Stimulated activated CD8-positive, alpha-beta memory T cell treated with anti-CD3 and anti-CD28 coated beads, Interleukin-15, amount 100 ng/mL, for 24 hours (primary cell): ENCODE measurements at places on chromosomes 5 and 9.

DNA sequence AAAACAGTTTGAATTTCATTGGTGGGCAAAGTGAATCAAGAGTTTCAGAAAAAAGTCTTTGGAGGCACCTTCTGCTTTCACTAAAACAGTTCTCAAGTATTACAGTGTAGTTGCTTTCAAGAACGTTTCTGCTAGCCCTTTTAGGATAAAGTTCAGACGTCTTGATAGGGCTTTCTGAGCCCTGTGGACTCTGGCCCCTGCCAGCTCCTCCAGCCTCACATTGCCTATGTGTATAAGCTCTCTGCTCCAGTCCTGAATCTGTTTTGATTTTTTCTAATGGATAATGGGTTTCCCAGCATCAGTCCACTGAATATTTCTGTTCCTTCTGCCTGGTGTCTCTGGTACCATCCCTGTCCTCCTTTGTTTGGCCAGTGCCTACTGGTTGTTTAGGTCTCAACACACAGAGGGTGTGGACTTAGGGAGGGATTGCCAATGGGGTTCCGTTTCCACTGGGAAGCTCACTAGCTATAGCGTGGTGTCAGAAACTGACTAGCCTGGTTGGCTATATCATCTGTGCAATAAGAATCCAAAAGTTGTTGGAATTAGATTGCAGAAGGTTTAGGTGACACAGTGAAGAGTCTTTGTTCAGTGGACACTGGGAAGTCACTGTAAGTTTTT, 26.4 kb downstream of the ARHGAP26 start:
- DNase-seq = no peak

- no peak for DNase-seq
Observed at GRCh38 chr9:107707428-107707837, 217.9 kb upstream of the KLF4 start.

DNA sequence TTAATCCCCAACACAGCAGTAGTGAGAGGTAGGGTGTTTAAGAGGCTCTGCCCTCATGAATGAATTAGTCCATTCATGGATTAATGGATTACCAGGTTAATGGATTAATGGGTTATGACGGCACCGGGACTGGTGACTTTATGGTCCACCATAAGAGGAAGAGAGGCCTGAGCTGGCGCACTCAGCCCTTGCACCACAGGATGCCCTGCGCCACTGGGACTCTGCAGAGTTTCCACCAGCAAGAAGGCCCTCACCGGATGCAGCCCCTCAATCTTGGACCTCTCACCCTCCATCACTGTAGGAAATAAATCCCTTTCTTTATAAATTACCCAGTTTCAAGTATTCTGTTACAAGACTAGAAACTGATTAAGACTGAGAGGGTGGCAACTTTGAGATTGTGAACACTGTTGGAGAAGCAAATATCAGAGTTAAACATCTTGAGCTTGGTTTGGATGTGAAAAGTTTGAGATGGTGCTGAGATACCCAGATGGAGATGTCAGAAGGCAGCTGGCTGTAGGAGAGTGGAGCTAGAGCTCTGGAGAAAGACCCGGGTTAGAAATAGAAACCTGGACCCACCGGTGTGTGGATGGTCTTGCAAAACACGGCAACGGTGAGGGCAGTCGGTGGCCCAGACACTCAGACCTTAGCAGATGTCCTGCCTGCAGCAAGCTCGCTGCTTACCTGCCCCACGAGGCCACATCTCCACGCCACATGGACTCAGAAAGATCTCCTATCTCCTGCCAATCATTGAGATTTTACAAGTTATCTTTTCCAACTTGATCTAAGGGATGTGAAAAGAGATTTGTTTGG, 98.8 kb downstream of the HSD17B3 start:
- no peak for DNase-seq

- no peak for DNase-seq
Observed at GRCh38 chr5:59732301-59732700, 161.2 kb downstream of the PDE4D start.

- DNase-seq = no peak
Observed at GRCh38 chr5:51465165-51465564, 81.9 kb downstream of the ISL1 start.

GRCh38 chr9:127177231-127177630, 54.8 kb upstream of the ANGPTL2 start:
- DNase-seq = no peak

- no peak for DNase-seq
Observed at GRCh38 chr9:115674091-115674490, 479.5 kb upstream of the PAPPA start.

DNA sequence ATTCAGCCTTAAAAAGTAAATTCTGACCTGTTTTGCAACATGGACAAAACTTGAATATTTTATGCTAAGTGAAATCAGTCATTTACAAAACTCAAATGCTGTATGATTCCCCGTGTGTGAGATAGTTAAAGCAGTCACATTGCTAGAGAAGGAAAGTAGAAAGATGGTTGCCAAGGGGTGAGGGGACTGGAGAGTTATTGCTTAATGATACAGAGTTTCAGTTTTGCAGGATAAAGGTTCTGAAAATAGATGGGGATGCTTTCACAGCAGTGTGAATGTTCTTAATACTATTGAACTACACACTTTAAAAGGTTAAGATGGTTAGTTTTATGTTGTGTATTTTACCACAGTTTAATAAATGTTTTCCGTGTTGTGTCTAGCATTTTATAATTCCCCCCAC, 51.2 kb downstream of the SGCD start:
- DNase-seq = no peak

DNA sequence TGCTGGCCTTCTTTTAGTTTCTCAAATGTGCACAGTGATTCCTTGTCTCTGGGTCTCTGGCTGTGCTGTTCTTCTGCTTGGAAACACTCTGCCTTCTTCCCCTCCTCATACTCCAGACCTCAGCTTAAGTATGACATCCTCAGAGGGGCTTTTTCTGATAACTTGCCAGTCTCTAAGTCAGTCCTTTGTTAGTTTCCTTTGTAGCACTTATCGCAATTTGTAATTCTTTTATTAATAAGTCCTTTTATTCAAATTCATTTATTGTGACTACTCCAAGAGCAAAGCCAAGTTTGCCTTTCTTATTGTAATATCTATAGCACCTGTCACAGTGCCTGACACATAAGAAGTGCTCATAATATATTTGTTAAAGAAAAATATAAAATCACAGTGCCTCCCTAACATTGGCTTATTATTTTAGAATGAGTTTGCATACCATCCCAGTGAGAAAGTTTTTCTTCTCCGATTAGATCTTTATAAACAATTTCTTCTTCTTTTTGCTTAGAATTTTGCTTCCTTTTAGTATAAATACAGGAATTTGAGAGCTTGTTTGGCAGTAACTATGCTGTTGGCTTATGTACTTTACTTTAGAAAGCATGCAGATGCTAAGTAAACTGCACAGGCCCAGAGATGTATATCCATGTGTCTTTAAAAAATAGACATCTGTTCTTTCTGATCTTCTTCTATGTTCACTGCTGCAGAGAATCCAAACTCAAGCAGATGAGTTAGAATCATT, 198.0 kb downstream of the GAS1 start:
- no peak for DNase-seq

DNA sequence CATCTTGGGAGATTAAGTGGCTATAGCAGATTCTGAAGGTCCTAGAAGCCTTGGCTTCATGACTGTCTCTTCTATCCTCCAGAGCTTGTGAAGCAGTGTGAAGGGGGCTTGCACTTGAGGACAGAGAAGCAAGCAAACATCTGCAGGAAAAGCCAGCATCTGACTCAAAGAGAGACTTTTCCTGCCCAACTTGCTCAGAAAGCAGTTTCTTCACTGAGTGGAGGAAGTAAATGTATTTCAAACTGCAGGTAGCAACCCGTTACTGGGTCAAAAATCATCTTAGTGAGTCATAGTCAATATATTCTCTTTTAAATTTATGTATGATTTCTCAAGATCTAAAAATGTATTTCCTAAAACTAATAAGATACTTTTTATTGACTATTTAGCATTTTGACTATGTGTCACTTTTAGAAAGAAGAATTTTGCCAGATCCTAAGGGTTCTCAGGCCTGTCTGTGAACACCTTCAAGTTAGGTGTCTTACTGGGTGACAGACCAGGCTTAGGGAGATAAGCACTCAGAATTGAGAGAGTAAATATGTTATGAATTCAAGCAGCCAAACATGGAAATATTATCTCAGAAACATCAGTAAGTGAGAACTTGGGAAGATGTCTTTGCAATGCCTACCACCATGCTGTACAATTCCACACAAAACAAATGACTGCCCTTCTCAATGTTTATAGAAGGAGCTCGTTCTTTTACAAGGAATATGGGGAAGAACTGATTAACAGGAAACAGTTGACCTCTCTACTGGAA, 72.6 kb upstream of the DMAC1 start:
- no peak for DNase-seq

DNA sequence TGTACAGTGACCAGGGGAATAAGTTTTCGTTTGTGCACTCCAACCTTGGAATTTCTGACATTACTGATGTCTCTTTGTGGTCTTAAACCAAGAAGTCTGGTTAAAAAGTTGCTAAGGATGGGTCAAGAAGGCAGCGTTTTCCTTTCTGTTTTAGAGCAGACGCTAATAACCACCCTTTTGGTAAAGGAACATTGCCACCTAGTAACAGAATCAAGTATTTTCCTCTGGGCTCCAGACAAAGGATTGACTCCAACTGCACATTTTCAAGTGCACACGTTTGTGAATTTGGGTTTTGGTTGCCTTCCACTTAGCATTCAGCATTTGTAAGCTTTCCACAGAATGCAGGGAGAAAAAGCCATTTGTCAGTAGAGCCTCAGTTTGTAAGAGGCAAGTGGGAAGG, 22.2 kb upstream of the CEP78 start:
- DNase-seq = no peak

GRCh38 chr5:167348980-167349379, 942.5 kb upstream of the WWC1 start:
- no peak for DNase-seq

DNA sequence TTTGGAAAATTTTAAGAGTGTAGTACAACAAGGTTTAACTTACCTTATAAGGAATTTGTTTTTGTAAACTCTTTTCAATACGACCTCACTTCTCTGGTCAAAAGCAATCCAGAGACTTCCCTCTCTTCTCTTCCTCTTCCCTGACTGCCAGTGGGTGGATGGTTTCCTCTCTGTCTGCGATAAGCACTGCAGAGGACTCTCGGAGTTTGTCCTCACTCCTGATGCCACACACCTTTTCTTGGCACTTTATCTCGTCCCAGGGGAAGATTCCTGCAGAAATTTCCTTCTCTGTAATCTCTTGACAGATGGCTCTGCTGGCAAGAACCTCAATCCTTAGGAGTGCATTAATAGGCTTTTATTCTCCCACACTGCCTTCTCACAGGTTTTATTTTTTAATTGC, 641.6 kb downstream of the NR2F1-AS1 start:
- no peak for DNase-seq

DNA sequence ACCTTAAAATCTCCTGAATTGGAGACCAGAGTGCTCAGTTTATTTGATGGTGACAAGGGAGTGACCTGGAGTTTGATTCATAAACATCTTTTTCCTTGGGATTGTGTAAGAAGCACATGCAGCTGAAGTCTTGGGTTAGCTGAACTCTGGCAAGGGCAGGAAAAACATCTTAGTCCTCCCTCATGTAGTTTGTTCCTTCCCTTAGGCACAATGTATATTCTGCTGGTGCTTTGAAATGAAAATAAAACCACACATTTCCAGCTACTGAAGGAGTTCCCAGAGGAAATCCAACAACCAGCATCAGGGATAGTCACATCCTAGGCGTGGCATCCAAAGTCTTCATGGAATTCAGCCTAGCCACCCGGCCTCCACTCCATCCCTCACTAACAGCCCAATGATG, 95.2 kb upstream of the PAPPA start:
- no peak for DNase-seq

- no peak for DNase-seq
Observed at GRCh38 chr9:74551266-74551665, 54.1 kb downstream of the RORB start.

- no peak for DNase-seq
Observed at GRCh38 chr9:125633116-125633745, 73.8 kb downstream of the MAPKAP1 start.

DNA sequence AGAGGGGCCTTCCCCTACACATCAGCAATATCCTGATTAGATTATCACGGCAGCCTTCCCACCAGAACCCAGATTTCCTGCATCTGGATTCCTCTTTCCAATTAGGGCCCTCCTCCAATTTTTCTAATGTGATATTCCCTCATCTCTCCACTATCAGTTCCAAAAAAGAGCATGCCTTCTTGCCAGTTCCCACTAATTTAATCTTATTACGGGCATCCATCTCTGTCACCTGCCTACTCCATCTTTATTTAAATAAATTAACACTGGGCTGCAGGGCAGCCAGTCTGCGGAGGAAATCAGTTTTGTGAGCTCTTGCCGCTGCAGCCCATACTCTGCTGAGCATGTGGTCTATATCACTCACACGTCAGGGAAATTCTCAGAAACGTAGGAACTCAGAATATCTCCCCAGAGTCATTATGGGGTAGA, 16.6 kb upstream of the FBP2 start:
- DNase-seq = no peak

- no peak for DNase-seq
Observed at GRCh38 chr5:159785656-159786055, 130.6 kb upstream of the ADRA1B start.

GRCh38 chr5:62330302-62330701, 24.3 kb downstream of the KIF2A start:
- DNase-seq = no peak

DNA sequence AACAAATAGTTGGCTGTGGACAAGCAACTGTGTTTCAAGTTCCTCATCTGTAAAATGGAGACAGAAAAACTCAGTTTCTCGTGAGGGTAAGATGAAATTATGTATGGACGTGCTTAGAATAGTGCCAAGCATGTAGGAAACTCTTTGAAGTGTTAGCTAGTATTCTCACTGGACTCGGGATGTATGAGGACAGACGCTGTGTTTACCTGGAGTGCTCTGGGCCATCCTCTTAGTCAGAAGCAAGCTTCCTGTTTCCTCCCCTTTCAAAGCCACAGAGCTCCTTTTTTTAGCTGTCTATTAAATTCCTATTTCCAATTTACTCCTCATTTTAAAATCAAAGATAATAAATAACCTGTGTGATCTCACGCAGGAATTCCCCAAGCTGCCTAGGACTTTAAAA, 23.8 kb upstream of the IQGAP2 start:
- no peak for DNase-seq

DNA sequence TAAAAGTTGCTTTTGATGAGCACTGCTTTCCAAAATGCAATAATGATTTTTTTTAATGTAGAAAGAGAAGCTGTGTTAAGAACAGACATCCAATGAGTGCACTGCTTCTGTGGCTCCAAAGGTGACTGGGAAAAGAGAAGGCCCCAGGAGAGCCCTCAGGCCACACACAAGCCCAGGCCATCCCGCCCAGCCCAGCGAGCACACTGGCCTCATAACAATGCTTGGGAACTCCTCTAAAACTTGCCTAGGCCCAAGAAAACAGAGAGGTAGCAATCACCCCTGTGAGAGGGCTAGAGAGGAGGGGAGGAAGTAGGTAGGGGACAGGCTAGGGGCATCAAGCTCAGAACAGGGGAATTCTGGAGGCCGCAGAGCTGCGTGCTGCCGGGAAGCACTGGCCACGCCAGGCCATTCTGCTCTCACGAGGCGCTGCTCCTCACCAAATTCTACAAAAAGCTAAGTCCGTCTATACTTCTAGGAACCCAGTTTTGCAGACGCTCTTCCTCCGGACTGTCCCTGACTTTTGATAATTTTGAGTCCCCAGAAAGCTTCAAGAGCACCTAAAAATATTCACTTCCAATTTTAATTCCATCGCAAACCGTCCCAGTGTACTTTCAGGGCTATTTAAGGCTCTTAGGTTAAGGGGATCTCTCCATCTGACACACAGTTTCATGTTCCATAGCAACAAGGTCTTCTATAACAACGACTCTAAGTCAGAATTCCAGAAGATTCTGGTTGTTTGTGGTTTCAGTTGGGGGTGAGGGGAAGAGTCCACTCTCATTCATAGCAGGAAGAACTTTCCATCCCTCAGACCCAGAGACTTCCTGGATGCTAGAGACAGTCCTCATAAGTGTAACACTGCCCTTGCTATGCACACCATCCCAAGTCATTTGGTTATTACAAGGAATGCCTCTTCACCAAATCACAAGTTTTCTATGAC, 51.0 kb downstream of the HABP4 start:
- no peak for DNase-seq
